ENCODE measurements at places on chromosomes 11 and 22.

DNA sequence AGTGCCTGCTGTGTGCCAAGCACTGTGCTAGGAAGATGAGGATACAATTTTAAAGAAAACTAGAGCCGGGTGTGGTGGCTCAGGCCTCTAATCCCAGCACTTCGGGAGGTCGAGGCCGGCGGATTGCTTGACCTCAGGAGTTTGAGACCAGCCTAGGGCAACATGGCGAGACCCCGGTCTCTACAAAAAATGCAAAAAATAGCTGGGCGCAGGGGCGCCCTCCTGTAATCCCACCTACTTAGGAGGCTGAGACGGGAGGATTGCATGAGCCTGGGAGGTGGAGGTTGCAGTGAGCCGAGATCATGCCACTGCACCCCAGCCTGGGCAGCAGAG, 8.3 kb downstream of the TPBGL start:
- H3K4me1 ChIP-seq: peaks cover 3% of the 10 kb centered on the region
- no peaks in the 10 kb centered on the region for H3K36me3 ChIP-seq
- no peak overlapping the region for H3K27ac ChIP-seq
- DNase-seq: no peak
- H3K27me3 ChIP-seq: no peaks in the 10 kb centered on the region

- DNase-seq: no peak
- no peak overlapping the region for H3K27ac ChIP-seq
- H3K4me1 ChIP-seq: peaks cover 36% of the 10 kb centered on the region
- no peaks in the 10 kb centered on the region for H3K36me3 ChIP-seq
These were observed 1.7 kb downstream of the EED start for GRCh38 chr11:86246293-86246675.

DNA sequence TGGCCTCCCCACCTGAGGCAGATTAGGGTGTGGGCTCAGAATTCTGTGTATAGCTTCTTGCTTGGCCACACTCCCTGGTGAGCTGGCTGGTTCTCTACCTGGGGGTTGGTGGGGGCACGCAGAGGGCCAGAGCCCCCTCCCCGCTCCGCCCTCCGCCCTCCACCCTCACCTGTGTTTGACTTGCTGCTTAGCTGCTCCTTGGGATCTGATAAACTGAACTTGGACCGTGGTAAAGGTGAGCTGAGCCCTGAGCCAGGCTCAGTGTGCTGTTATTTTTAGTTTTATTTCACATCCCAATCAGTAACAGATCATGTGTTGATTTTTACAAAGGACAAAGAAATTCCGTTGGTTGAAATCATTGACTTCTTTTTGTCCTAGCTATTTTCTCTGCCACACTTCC, 2.0 kb downstream of the OVOL1 start:
- DNase-seq: no peak
- H3K27ac ChIP-seq: no peak overlapping the region
- H3K4me1 ChIP-seq: no peaks in the 10 kb centered on the region
- no peaks in the 10 kb centered on the region for H3K36me3 ChIP-seq

DNA sequence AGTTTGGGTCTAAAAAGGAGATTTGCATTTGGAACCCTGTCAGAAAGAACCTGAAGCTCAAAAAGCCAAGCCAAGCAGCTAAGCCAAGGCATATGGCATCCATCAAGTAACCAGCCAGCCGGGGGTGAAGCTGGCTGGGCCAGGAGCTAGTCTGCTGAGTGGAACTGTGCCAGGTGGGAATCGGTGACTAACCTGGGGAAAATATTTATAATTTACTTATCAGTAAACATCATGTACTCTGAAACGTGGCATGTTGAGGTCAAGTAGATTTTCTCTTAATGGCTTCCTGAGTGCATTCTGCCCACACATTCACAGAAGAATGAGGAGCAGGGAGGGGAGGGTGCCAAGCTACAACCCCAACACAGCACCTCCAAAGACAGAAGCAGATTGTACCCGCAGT, 70.5 kb upstream of the SESN3 start:
- no peak overlapping the region for H3K4me3 ChIP-seq
- no peaks in the 10 kb centered on the region for H3K36me3 ChIP-seq
- no peak overlapping the region for H3K27ac ChIP-seq
- no peaks in the 10 kb centered on the region for H3K4me1 ChIP-seq

DNA sequence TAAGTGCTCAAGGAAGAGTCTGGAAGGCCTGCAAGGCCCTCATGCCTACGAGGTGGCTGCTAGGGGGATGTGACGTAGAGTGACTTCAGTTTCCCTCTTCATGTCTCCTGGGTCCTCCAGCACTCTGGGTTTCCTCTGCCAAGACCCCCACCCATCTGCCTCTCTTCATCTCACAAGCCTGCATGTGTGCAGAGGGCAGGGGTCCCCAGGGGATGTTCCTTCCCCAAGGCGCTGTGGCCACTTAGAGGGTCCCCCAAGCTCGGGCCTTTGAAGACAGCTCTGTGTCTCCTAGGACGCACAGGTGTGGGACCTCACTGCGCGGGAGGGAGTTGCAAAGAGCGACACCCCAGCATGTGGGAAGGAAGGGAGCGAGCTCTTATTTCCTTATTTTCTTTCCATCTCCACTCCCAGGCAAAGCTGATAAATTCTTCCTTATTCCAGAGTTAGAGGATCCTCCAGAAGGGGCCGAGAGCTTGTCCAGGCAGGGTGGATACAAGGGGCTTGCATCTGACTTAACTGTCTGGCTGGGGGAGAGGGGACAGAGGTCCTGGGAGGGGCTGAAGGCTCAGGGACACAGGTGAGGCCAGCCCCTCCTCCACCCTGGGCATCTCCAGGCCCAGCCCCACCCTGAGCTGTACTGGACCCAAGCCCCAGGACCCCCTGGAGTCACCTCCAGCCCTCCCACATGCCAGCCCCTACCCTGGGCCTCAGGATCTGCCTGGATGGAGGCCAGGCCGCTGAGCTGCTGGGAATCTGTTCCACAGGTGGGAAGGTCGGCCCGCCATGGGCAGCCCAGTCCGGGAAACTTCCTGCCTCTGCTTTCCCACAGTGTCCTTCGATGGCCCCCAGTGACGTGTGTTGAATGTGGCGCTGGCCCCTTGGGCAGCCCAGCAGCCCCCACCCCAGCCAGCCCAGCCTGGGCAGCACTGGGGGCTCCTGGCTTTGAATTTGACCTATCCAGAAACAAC, 59.7 kb upstream of the KCNQ1OT1 start:
- H3K27ac ChIP-seq: no peak overlapping the region
- no peaks in the 10 kb centered on the region for H3K4me1 ChIP-seq
- no peaks in the 10 kb centered on the region for H3K27me3 ChIP-seq
- DNase-seq: no peak
- no peak overlapping the region for H3K4me3 ChIP-seq

- H3K27ac ChIP-seq: no peak overlapping the region
- H3K4me1 ChIP-seq: no peaks in the 10 kb centered on the region
- H3K4me3 ChIP-seq: no peak overlapping the region
- H3K36me3 ChIP-seq: peaks cover 92% of the 10 kb centered on the region
- no peaks in the 10 kb centered on the region for H3K27me3 ChIP-seq
- DNase-seq: no peak
These were observed 45.2 kb downstream of the NAT10 start for GRCh38 chr11:34150494-34151151.

DNA sequence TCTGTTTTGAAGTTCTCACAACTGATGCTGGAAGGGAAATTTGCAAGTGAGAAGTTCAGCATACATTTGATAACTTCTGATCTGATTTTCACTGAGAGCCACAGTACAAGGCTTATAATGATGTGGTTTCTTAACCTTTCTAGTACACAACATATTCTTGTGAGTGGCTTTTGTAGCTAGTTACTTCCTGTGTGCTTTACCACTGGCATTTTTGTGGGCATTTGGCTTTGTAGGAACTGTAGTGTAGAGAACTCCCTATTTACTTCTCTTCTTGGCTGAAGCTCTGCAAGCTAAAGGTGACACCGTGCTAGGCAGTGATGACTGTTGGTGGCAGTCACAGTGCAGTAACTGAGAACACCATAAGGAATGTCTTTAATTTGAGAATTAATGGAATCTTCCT, 14.9 kb downstream of the USP47 start:
- H3K27me3 ChIP-seq: no peaks in the 10 kb centered on the region
- DNase-seq: no peak
- peaks cover 72% of the 10 kb centered on the region for H3K4me1 ChIP-seq
- H3K36me3 ChIP-seq: no peaks in the 10 kb centered on the region
- peak overlapping the region; percentile 20 for H3K27ac ChIP-seq
- H3K4me3 ChIP-seq: no peak overlapping the region

GRCh38 chr22:19880786-19881569, 26.3 kb upstream of the GNB1L start:
- H3K4me3 ChIP-seq: no peak overlapping the region
- peaks cover 10% of the 10 kb centered on the region for H3K36me3 ChIP-seq
- no peak overlapping the region for H3K27ac ChIP-seq
- H3K27me3 ChIP-seq: no peaks in the 10 kb centered on the region

DNA sequence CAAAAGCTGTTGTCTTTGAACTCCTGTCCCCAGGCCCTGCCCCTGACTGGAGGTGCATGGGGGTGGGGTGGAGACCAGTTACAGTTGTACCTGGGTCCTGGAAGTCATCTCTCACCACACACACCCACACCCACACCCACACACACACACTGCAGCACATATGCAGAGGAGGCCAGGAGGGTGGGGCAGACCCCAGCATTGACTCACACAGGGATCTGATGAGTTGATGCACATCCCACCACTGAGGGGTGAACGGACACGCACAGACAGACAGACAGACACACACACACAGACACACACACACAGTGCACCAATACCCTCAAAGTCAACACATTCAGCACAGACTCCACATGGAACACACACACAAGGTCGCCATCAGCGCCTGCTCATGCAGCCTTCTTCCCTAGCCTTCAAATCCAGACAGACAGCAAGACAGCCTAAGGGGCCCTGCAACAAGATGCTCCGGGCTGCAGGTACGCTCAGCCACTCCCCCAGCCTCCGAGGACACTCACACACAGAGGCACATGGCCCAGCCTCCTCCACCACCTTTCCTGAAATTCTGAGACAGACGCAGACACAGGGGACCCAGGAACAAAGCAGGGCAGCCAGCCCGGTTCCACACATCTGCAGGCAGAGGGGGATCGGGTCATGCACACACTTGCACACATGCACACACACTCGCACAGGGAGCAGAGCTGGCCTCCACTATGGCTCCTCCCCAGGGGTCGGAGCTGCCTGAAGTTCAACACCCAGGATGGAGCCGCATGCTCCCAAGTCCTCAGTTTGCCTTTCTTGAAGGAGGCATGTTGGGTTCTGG, 26.5 kb downstream of the SYT7 start:
- no peaks in the 10 kb centered on the region for H3K36me3 ChIP-seq
- H3K4me3 ChIP-seq: no peak overlapping the region
- peaks cover 64% of the 10 kb centered on the region for H3K4me1 ChIP-seq
- H3K27me3 ChIP-seq: no peaks in the 10 kb centered on the region
- no peak overlapping the region for H3K27ac ChIP-seq
- DNase-seq: no peak

GRCh38 chr11:63032457-63032856, 16.8 kb upstream of the SLC22A8 start:
- no peaks in the 10 kb centered on the region for H3K4me1 ChIP-seq
- no peak overlapping the region for H3K4me3 ChIP-seq
- H3K27me3 ChIP-seq: no peaks in the 10 kb centered on the region
- H3K36me3 ChIP-seq: no peaks in the 10 kb centered on the region
- DNase-seq: no peak
- H3K27ac ChIP-seq: no peak overlapping the region

Data from right atrium auricular region (tissue), 2 donors.